Progenitor cell of endocrine pancreas (in vitro differentiated cells): ENCODE measurements at places on chromosomes 11 and 22.

GRCh38 chr22:50001388-50002231, 11.0 kb downstream of the IL17REL start:
- no peak for DNase-seq

GRCh38 chr11:63945477-63946163, 6.8 kb downstream of the NAA40 start:
- DNase-seq = peak; percentile 36

DNA sequence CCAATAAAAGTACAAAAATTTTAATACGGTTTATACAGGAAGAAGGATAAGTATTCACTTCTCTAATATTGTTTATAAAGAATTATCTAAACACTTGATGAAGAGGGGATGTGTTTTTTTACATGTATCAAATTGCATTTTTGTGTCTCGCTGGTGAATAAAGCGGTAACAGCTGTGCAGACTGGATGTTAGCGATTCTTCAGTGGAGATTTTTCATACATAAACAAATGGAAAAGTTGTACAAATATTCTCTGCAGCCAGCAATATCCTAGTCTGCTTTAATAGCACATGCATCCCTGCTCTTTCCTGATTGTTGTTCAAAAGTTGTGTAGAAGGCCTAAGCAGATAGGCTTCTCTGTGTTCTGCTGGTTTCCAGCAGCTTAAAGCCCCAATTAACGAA, 369.3 kb downstream of the SOX6 start:
- no peak for DNase-seq

- no peak for DNase-seq
Measured at GRCh38 chr22:31075961-31076360, 5.2 kb upstream of the SMTN start.

DNA sequence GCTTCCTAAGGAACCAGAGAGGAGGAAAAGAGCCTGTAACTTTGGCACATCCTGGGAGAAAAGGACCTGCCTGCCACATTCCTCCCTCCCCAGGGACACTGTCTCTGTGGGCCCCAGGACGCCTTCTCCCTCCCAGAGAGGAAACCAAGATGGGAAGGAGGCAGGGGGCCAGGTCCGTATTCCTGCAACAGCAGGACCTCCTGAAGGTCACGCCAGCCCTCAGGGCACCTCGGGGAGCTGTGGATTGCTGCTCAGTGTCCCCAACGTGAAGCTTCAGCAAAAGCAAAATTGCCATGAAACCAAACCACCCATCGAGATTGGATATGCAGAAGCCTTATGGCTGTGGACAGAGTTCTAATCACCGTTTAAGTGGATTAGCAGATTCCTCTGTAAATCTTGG, 86.7 kb downstream of the ARHGAP8 start:
- no peak for DNase-seq

GRCh38 chr11:94243571-94244515, 60.5 kb upstream of the IZUMO1R start:
- no peak for DNase-seq

- no peak for DNase-seq
Measured at GRCh38 chr11:84381666-84382065, 1095.5 kb upstream of the CCDC90B start.

DNA sequence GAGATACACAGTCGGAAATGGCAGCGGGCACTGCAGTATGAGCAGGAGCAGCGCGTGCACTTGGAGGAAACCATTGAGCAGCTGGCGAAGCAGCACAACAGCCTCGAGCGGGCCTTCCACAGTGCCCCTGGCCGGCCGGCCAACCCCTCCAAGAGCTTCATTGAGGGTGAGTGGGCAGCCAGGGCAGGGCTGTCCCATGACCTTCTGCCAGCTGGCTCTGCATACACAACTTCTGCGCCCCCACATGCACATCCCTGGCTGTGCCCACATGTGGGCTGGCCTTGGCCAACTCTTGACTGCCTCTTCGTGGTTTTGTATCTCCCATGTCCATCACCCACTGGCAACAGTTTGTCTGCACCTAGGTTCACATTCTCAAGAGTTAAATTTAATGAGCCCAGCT, 81.1 kb downstream of the MORC2 start:
- no peak for DNase-seq

- no peak for DNase-seq
Measured at GRCh38 chr11:35064114-35064800, 74.7 kb upstream of the CD44 start.

GRCh38 chr11:47854667-47855066, 6.5 kb upstream of the NUP160 start:
- no peak for DNase-seq

GRCh38 chr11:113818426-113818825, 38.8 kb downstream of the CLDN25 start:
- no peak for DNase-seq

DNA sequence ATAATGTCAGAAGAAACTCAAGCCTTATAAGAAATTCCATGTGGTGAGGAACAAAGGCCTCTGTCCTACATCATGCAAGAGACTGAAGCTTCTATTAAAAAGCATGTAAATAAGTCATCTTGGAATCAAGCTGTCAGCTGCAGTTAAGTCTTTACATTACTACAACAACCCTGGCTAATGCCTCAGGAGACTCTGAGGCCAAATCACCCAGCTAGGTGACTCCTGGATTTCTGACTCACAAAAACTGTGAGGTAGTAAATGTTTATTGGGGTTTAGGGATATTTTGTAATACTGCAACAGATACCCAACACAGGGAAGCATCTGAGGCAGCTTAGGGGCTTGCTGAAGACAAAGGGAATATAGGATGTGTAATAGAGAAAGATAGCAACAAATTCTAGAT, 89.6 kb downstream of the C11orf87 start:
- no peak for DNase-seq

- no peak for DNase-seq
Measured at GRCh38 chr11:119744577-119744976, 15.6 kb upstream of the NECTIN1 start.

DNA sequence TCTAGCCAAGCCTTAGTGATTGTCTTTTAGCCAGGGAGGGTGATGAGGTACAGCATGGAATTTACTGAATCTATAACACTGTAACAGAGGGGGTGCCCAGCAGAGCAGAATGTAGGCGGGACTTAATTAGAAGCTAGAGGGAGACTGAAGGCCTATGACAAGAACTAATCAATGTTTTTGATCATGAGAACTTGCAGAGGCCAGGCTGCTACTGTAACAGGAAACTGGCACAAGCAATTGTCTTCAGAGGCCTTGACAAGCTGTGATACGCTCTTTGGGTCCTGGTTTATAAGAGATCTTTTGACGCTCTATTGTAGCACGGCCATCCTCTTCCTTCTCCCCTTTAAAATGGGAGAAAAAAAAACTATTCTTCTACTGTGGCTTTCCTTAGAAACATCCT, 1297.3 kb downstream of the JRKL start:
- no peak for DNase-seq

DNA sequence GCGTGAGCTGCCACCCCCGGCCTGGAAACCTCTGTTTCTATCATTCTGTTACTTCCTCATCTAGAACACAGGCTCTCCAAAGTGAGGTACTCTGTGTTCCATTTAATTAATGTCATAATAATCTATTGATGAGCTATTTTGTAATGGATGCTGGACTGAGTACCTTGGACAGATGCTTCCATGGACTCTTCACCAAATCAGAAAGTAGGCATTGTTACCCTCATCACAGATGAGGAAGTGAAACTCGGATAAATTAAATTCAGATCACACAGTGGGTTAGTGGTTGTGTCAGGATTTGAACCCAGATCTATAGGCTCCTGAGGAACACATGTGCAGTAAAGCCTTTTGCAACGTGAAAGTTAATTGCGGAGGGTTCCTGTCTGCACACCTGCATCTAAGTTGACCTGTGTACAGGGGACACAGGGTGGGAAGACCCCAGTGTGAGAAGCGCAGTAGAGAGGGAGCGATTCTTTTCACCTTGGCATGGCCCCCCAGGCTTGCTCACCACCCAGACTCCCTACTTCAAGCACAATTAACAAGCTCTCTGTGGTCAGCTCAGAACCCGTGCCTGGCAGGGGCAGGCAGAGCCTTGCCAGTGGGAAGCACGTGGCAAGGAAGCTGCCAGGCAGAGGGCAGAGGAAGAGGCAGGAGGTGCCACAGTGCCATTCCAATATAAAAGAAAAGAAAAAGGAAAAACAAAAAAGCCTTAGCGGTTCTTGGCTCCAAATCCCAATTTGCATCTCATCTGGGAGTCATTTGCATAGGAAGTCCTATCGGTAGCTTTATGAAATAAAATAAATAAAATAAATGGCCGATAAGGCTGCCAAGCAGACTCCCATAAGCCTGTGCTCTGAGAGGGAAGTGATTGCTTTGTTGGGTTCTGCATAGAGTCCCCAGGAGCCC, 239.3 kb downstream of the GRIK4 start:
- DNase-seq = no peak

- no peak for DNase-seq
Measured at GRCh38 chr11:69333879-69334278, 39.9 kb downstream of the MYEOV start.

DNA sequence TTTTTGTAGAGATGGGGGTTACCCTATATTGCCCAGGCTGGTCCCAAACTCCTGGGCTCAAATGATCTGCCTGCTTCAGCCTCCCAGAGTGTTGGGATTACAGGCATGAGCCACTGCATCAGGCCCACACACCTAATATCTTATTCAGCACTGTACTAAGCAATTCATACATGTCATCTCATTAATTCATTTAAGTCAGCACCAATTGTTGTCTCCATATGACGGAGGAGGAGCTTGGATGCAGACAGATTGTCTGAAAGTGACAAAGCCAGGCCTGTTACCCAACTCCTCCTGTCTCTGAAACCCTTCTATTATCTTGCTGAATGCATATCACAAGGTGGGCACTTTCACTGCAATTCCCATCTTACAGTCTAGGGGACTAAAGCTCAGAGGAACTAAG, 57.5 kb upstream of the ALX4 start:
- DNase-seq = no peak

DNA sequence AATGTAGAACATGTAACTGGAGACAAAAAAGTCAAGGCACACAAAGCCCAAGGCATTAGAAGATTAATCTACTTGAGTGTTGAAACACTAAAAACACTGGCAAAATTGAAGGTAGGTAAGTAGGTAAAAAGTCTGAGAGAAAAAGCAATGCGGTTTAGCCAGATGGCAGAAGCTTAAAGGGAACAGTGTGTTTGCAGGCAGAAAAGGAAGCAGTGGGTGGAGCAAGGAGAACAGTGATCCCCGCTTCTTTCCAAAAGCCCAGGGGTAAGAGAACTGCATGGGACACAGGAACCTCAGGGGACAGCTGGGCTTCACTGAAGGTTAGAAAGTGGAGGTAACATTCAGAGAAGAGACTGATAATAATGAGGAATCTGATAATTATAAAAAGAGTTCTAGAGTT, 16.0 kb downstream of the MRE11 start:
- no peak for DNase-seq

DNA sequence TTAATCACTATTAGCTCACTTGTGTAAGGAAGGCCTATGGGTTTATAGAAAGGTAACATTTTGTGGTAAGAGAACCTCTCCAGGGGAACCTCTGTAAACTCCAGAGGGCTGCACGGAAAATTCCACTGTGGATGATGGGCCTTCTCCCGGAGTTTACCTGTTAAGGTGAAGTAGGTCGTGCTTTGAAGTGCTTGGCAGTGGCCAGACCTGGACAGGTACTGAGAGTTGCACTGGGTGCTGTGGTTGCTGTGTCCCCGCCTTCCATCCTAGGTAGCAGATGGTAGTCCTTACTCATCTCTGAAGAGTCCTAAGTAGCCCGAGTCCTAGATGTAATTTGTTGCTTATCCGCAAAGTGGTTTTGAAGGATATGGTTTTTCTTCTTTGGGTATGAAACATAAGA, 133.4 kb downstream of the TEAD1 start:
- DNase-seq = no peak

DNA sequence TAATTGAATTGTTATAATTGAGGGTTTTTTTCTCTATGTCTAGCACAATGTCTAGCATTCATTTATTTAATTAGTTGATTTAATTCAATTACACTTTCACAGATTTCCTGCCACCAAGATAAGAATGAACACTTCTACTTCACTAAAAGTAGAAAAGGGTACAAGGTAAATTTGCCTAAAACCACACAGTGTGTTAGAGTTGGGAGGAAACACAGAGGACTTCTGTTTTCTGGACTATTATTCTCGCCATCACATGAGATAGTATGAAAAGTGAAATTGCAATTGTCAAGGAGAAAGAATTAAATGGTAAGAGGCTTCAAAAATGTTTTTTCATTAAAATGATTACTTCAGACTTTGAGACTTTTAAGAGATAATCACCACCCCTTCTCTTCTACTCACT, 109.5 kb downstream of the ETS1 start:
- no peak for DNase-seq

DNA sequence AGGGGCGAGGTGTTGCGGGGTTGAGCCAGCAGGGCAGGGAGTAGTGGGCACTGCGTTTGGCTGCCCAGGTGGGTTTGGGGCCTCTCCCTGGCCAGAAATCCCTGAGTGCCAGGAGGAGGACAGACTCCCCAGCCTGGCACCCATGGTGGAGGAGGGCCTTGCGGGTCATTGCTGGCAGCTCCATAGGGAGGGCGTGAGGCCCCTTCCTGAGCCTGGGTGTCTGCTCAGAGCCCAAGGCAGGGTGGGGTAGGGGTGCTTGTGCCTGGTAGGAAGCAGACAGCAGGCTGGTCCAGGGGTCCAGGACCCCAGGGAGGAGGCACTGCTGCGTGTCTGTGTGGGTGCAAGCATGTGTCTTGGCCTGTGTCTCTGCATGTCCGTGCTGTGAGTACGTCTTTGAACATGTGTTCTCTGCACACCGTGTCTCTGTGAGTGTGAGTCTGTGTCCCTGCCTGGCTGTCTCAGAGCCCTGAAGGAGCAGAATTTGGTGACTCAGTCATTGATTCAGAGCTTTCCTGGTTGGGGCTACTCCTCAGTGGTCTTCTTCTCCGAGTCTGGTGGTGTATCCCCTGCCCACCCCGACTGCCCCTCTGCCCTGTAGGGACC, 3.9 kb downstream of the TSPAN4 start:
- no peak for DNase-seq

DNA sequence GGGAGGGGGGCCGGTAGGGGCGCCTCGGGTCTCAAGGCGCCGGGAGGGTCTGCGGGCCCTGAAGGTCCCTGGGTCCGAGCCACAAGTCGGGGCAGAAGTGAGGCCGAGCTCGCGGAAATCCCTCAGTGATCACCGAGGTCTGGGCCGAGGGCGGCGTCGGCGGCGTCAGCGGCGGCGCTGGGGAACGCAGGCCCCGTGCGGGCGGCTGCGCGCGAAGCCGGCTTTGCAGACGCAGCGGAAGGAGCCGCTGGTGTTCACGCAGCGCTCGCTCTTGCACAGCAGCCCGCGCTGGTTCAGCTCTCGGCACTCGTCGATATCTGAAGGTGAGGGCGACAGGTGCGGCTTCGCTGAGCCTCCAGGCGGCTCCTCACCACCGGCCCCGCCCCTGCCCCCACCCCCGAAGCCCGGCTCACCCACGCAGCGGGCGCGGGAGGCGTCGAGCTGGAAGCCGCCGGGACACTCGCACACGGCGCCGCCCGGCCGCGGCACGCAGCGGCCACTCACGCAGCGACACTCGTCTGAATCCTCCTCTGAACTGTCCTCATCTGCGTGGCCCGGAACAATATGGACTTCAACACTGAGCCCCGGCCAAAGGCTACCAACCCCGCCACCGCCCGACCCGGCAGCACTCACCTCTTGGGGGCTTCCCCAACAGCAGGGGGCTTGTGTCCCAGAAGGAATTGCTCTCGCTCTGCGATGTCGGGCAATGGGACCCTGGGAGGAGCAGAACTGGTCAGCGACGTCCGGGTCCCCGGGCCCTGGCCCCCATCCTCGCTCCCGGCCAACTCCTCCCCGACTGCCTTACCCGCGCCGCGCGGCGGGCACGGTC, 14.2 kb downstream of the SCYL1 start:
- no peak for DNase-seq
